ENCODE measurements at places on chromosomes 13 and 19.

DNA sequence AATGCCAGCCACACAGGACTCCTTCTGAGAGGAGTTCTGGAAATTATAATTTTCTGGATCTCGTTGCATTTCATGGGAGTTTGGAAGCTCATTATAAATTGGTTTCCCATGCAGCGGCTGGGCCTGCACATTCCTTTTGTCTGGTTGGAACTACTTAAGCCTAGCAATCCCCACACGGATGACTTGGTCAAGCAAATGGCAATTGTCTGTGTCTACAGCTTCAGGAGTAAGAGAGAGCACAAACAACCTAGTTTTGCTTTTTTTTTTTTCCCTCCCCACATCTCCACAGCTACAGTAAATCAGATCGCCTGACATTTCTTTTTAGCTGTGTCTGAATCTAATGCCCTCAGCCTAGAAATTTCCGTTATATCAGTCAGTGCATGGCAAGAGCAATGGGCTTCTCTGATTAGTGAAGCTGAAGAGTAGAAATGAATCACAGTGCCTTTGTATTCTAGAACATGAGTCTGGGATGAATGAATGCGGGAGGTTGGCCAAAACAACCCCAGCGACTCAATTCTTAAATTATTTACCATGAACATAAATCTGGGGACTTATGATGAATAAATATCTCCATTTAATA is 15.1 kb downstream of the PCDH8 start:
- DNase-seq = no peak

- DNase-seq = peak; percentile 78
Observed at GRCh38 chr13:26529441-26529840, 28.0 kb upstream of the WASF3 start.

- DNase-seq = no peak
Observed at GRCh38 chr19:5903056-5903623, 450 bp downstream of the NDUFA11 start.

GRCh38 chr13:43094901-43095300 is 71.5 kb downstream of the DNAJC15 start:
- no peak for DNase-seq

- DNase-seq = peak; percentile 84
Observed at GRCh38 chr13:99656092-99656745, 154.9 kb downstream of the TM9SF2 start.

GRCh38 chr19:23260956-23261355 is 10.8 kb upstream of the ZNF724 start:
- DNase-seq = no peak

DNA sequence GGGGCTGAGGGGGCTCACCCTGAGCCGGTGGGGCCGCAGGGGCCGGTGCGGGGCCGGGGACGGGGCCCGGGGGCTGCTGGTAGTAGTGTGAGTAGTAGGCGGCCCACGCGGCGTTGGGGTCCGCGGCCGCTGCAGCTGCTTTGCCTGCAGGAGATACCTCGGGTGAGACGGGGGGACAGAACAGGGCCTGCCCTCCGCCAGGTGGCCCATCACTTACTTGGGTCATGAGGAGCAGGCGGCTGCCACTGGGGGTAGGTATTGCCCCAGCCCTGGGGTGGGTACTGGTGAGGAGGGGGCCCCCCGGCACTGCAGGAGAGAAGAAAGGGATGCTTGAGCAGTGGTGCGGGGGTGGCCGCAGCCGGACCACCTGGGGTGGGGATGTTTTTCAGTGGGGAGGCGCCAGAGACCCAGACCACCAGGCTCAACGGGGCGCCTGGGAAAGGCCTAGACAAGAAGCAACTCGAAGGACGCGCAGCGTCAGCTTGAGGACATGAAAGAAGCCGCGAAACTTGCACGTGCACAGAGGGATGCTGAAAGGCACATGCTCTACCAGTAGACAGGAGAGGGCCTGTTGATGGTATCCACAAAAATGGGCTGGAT is 8.9 kb downstream of the KHSRP start:
- DNase-seq = no peak

DNA sequence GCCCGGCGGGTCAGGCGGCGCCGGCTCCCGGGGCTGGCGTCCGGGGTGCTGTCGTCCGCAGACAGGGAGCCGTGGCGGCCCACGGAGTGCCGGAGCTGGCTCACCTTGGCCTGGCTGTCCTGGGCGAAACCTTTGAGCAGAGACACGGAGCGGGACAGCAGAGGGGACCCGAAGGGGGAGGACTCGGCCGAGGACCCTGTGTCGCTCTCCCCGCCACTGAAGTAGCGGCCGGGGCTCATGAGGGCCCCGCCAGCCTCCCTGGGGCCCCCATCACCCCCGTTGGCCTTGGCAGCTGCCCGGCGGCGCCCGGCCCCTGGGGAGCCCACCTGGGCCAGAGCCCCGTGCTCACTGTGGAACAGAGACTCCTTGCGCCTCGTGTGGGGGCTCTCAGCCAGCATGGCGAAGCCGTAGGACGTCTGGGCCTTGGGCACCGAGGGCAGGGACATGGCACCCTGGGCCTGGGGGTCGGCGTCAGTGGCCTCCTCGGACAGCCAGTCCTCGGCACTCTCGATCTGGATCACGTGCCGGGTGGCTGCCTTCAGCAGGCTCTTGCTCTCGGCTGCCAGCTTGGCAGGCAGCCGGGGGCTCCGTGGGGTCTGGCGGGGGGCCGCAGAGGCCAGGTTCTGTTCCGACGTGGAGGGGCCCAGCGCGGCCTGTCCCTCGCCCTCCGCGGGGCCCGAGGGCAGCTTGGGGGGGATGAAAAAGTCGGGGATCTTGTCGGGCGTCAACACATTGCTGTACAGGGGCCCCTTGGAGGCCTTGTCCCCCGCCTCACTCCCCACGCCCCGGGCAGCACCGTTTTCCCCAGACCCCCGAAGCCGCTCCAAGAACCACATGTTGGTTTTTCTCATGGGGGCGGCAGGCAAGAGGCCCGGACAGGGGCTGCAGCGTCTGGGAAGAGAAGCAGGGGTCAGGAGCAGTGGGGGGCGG is 1.2 kb downstream of the C2CD4C start:
- no peak for DNase-seq
